ENCODE measurements at places on chromosomes 5 and 9.

- DNase-seq, result peak; percentile 44
Observed at GRCh38 chr5:143066556-143067281, 296.5 kb downstream of the ARHGAP26 start.

DNA sequence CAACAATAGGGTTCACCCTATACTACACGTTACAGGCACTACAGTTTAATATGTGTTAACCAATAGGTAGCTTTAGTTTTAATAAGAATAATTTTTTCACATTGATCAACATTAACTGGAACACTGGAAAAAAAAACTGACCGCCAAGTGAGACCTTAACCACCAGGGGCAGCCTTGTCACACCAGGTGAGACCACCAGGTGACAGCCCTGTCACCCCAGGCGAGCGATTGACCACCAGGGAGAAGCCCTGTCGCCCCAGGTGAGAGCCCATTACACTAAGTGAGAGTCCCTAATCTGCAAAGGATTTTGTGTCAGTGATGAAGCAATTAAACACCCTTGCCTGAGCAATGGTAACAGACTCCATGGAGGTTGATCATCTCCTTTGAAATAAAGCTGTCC is 75.4 kb upstream of the SYK start:
- DNase-seq, result no peak

- no peak for DNase-seq
Observed at GRCh38 chr5:35363387-35363965, 133.2 kb upstream of the PRLR start.

DNA sequence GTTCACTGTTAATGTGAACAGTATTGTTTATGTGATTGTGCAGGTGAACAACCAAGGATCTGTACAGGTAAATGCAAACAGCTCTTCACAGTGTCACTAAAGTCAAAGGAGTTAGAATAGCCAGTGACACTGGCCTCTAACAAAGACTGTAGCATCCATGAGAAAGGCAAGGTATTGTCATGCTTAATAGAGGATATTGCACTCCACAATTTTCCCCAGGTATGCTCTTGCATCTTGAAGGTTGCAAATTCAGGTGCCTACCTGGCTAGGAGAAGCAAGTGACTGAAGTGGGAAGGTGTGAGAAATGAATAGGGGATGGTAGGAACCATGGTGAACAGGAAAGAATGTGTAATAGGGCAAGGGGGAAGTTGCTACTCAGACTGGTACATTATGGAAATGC is 101.2 kb upstream of the EFNA5 start:
- DNase-seq, result no peak

GRCh38 chr9:93480728-93481324 is 27.4 kb upstream of the FAM120AOS start:
- DNase-seq, result no peak

GRCh38 chr5:73121119-73121463 is 716 bp downstream of the TMEM171 start:
- DNase-seq, result no peak

- DNase-seq, result no peak
Observed at GRCh38 chr5:72125271-72125940, 18.1 kb downstream of the MAP1B start.

- no peak for DNase-seq
Observed at GRCh38 chr5:95066048-95066447, 218.8 kb downstream of the MCTP1 start.

DNA sequence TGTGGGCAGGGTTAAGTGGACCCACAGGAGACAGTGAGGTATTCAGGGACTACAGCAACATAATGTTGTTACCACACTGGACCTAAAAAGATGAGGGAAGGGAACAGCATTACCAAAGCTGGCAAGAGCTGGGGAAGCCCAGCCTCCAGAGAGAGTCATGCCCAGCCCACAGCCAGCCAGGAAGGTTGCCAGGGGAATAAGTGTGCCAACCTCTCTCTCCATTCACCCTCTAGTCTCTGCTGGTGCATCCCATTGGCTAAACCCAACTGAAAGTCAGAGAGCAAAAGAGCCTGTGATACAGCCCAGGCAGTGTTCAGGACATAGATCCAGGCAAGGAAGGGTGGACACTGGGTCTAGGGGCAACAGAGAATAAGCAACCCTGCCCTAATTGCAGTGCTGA is 35.8 kb upstream of the AFAP1L1 start:
- no peak for DNase-seq

- DNase-seq, result peak; percentile 27
Observed at GRCh38 chr5:32713361-32713769, 2.2 kb downstream of the NPR3 start.

DNA sequence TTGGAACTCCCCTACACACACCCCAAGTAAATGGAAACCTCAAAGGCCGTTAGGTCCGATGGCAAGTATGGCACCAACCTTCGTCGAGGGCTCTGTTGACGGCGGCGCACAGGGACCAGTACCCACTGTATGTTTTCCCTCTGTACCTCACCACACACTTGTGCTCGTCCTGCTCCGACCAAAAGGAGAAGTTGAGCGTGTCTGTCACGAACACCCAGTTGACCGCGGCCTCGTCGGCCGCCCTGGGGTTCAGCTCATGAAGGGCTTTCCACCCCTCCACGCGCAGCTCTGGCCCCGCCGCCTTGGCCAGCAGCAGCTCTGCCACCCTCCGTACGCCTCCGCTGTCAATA is 24.0 kb downstream of the HNRNPK start:
- DNase-seq, result peak; percentile 33

- DNase-seq, result no peak
Observed at GRCh38 chr5:123928401-123928800, 416.4 kb downstream of the CSNK1G3 start.

DNA sequence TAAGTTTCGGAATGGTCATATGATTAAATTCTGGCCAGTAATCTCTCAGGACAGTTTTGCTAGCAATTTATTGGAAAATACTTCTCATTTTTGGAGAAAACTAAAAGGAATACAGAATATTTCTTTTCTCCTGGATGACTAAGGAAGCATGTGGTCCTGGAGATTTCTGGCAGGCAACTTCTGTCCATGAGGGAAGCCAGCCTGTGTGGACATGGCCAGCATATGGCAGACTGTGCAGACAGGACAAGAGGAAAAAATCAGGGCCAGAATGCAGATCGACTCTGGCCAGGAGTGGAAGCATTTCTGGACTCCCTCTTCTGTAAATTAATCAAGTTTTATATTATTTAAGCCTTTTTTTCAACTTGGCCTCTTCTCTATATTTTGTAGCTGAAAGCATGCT is 100.4 kb upstream of the CDH18 start:
- DNase-seq, result no peak

DNA sequence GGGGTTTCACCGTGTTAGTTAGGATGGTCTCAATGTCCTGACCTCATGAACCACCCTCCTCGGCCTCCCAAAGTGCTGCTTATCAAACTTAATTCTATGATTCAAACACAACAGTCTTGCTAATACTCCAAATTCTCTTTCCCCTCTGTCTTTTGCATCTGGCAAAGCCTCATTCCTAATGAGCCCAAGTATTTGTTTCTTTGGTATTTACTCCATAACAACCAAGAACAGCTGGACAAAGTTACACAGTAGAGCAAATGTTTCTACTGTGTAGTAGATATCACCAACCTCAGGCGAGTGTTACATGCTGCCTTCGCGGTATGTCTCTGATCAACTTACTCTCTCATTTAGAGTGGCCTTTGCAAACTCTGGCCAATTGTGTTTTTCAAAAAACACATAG is 195.8 kb upstream of the KCNN2 start:
- DNase-seq, result no peak

DNA sequence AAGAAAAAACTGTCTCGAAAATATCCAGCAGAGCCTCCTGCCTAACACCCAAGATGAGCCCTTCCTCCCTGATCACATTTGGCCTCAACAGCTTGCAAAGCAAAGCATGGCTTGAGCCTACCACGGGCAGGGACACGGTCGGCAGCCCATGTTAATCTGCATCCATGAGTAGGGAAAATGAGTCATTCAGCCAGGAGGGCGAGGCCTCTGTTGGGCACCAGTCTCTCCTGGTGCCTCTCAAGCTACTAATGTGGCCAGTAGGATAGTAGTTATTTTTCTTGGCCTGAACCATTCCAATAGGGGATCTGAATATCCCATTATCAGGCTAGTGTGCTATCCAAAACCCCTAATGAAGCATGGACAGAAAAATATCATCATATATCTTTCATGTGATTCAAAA is 43.0 kb upstream of the SHB start:
- no peak for DNase-seq

GRCh38 chr9:92313624-92314012 is 11.5 kb downstream of the NOL8 start:
- DNase-seq, result no peak

All from GM13977 (cell line).